ENCODE measurements at places on chromosomes 5 and 9. TPM values are rescaled to one million over a fixed set of nuclear protein-coding genes. Genes with fewer than 3 reads are reported as not detected.

ACTL7B gene
- not detected for total RNA-seq

CTXN3 gene
- not detected for total RNA-seq

GRCh38 chr5:38316544-38317224 is 58.3 kb downstream of the EGFLAM start:
- no peak for DNase-seq

DNA sequence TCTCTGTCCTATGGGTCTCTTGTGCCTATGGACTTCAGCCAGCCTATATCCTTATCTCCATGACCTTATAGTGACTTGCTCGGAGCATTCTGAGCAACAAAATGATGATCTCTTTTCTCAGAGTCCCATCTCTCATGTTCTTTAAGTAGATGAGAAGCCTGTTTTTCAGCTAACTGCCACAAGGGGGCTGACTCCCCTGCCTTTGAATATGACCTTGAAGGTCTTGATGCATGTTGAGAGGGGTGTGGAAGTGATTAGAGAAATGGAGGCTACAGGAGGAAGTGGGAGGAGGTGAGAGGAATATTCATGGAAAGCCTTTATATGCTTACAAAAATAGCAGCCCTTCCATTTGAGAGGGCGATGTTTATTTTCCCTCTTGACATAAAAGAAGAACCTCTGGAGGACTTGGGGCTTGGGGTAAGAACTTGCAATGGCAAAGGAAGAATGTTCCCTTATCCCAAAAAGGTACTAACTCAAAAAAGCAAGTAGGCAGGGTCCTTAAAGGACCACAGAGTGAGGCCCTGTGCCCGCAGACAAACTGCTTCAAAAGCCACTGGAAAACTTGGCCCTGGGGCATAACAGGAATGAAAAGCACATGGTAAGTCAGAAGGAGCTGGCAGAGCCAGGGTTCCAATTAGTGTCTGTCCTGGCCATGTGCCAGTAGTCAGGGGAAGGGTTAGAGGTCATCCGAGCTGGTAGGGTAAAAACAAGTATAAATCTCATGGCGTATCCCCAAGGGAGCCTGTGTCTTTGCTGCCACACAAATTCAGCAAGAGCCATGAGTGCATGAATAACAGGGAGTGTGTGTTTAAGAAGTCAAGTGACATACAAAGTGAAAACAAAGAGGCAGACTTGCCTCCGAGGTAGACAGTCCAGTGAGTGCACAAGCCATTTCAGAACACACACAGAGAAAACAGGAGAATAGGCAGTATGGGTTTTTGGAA is 39.1 kb downstream of the FGD3 start:
- no peak for DNase-seq

- no peak for DNase-seq
Measured at GRCh38 chr5:139692679-139693308, 44.6 kb downstream of the CXXC5 start.

GRCh38 chr9:126230692-126231091 is 95.9 kb upstream of the MVB12B start:
- DNase-seq, result no peak
